Activated CD4-positive, alpha-beta T cell treated with anti-CD3 and anti-CD28 coated beads for 4 hours (primary cell): ENCODE measurements at places on chromosomes 7 and 10.

DNA sequence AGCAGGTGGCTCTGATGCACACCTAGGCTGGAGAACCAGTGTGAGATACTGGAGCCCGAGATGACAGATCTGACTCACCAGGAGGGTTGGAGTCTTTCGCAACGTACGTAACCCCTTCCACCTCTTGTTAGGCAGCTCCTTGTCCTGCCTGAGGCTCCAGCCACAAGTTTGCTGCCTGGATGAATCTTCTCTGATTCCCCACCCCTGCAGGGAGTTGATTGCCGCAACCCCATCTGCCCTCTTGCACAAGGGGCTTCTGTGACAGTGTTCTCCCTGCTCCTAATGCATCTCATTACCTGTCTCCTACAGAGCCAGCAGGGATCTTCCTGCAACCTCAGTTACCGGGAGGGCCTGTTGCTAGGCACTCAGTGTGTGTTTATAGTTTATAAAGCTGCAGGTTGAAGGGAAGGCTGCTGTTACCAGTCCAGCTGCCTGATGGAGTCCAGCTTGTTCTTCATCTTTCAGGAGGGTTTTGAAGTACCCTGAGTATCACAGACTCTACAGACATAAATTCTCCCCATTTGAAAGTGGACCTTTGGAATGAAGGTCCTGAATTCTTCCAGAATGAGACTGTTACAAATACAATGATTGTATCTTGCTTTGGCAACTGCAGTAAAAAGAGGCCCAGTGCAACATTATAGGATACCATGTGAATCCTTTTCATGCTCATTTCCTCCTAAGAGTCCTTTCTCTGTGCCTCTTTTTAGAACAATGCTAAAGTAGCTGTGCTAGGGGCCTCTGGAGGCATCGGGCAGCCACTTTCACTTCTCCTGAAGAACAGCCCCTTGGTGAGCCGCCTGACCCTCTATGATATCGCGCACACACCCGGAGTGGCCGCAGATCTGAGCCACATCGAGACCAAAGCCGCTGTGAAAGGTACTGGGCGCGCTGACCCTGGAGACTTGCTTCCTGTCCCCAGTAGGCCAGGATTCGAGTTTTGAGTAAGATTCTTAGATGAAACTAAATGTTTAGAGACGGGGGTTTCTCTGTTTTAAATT is 6.5 kb downstream of the MDH2 start:
- DNase-seq = no peak

GRCh38 chr10:14507781-14508180 is 177.1 kb upstream of the FRMD4A start:
- DNase-seq = no peak

DNA sequence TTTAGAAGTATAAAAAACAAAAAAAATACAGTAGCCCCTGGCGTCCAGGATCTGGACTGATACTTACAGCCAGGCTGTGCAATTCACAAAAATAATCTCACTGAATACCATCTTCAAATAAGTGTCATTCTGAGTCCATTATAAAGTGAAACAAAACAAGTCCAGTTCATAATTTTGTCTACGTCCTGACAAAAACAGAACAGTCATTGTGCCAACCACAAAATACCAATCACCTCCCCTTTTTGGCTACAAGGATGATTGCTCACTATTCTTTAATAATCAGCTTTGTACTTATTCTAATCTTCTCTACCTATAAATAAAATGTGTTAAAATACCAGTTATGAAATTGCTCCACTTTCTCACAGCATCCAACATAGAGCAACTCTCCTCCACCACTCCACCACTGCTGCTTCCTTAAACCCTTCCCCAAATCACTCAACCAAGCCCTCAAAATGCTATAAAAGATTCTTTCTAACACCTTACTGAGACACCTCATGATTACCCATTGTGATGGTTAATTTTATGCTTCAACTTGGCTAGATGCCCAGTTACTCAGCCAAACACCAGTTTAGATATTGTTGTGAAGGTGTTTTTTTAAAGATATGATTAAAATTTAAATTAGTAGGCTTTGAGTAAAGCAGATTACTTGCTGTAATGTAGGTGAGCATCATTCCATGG is 479.8 kb upstream of the SEMA3A start:
- no peak for DNase-seq

- peak; percentile 53 for DNase-seq
These were observed 772 bp downstream of the SGMS1 start for GRCh38 chr10:50622706-50623662.

DNA sequence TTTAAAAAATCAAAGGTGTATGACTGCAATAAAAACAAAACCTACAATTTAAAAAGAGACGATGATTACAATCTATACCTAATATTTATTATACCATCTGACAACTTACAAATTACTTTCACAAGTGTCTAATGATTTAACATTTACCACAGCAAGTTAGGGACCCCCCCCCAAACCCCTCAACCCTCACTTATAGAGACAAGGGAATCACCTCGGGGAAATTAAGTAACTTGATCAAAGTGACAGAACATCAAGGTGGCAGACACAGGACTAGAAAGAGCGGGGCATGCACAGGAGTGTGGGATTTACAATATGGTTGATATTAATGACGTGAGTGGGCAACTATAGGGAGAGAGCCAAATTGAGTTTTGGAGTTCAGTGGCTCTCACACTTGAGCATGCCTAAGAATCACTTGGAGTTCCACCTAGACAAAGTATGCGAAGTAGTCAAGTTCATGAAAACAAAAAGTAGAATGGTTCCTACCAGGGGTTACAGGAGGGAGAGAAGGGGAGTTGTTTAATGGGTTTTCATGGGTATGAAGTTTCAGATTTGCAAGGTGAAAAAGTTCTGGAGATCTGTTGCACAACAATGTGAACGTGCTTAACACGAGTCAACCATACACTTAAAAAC is 43.4 kb downstream of the SGMS1 start:
- no peak for DNase-seq

- DNase-seq = no peak
These were observed 1160.8 kb upstream of the LRRTM3 start for GRCh38 chr10:65765006-65765541.

DNA sequence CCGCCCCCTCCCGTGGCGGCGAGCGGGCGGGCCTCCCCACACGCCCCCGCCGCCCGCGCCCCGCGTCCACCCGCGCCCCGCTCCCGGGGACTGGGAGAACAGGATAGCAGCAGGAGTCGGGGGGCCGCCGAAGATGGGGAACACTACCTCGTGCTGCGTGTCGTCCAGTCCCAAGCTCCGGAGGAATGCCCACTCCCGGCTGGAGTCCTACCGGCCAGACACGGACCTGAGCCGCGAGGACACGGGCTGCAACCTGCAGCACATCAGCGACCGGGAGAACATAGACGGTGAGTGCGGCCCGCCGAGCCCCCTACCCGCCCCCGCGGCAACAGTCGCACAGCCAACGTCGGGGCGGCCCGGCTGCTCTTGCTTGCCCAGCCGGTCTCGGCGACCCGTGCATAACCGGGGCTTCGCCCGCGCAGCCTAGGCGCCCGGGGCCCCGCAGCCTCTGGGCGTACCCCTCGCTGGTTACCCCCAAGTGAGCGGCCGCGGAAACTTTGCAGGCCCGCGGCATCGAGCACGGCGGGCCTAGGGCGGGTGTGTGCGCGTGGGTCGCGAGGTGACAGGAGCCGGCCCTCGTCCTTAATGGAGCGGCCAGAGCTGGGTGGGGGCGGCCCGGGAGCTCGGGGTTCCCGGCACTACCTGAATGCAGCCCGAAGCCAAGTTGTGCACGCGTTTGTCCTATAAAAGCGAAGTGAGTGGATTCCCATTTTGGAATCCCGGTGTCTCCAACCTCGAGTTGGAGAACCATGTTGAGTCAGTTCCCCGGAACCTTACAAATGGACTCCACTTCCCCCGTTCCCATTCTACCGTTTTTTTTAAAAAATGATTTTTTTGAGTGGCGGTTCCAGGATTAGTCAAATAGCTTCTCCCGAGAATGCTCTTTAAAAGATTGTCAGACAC is 863 bp downstream of the CCNY start:
- no peak for DNase-seq

DNA sequence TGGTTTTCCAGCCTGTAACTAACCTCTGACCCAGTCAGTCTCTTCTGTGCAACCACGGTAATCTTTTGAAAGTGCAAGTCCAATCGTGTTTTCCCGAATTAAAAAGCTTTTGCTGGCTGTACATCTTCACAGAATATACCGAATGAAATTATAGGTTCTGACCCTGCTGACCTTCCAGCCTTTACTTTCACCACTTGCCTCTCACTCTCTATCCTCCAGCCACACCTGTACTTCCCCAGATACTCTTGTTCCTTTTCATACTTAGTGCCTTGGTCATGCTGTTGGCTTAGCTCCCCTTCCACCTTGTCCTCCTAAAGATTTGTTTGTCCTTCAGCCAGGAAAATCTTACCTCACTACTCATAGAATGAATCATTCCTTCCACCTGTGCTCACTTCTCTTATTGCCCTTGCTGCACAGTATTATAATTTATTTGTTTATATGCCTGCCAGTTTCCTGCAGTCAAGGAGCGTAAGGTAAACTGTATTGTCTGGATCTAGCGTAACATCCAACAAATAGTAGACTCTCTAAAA is 2.3 kb upstream of the PNPLA8 start:
- DNase-seq = no peak

- DNase-seq = no peak
These were observed 155.5 kb downstream of the RNF216 start for GRCh38 chr7:5625938-5626337.

- DNase-seq = no peak
These were observed 126.7 kb downstream of the TPST1 start for GRCh38 chr7:66331883-66332282.

GRCh38 chr7:76998285-76998589 is 33.9 kb downstream of the SPDYE17 start:
- DNase-seq = no peak

- DNase-seq = no peak
These were observed 342 bp upstream of the MEIG1 start for GRCh38 chr10:14958872-14959220.

- DNase-seq = no peak
These were observed 265.8 kb downstream of the DNAJB6 start for GRCh38 chr7:157602581-157602980.

DNA sequence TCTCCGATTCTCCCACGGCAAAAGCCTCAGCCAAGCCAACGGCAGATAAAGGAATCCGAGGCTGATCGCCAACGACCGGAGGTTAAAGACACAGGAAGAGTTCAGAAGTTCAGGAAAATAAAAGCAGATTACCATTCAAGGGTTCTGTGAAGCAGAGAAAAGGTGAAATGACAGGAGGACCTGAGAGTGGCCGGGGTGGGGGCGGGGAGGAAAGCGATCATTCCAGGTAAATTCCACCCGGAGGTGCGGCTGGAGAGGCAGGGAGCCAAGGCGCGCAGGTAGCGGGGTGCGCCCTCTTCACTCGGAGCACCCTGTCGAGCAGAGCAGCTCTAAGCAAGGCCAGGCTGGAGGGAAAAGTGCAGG is 35.3 kb upstream of the SEPHS1 start:
- DNase-seq = no peak

GRCh38 chr7:67512481-67512880 is 515.8 kb downstream of the TYW1 start:
- no peak for DNase-seq

- no peak for DNase-seq
These were observed 89.7 kb downstream of the HIPK2 start for GRCh38 chr7:139687980-139688632.

GRCh38 chr10:97462309-97462708 is 16.3 kb downstream of the ZDHHC16 start:
- DNase-seq = no peak

GRCh38 chr7:957418-958220 is 3.1 kb upstream of the ADAP1 start:
- no peak for DNase-seq

- no peak for DNase-seq
These were observed 2.9 kb downstream of the RBP4 start for GRCh38 chr10:93598157-93598556.

- DNase-seq = no peak
These were observed 96.0 kb downstream of the MTERF1 start for GRCh38 chr7:91784469-91784868.

DNA sequence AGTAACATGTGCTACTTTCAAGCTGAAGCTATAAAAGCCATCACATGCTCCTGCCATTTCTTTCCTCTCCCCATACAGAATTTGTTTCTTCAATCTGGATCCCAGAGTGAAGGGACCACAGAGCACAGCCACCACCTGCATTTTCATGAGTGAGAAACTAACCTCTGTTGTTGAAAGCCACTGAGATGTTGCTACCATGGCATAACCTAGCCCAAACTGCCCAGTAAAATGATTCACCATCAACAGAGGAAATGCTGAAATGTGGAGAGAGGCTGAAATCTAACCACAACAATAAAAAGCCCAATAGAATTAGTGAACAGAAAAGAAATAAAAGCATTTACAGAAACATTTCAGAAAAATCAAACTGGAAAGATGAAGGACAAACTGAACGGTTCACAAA is 125.2 kb downstream of the AMPH start:
- DNase-seq = no peak

GRCh38 chr10:123552760-123553554 is 113.2 kb upstream of the GPR26 start:
- DNase-seq = no peak

- DNase-seq = no peak
These were observed 17.3 kb upstream of the SAMD9L start for GRCh38 chr7:93165447-93165846.

GRCh38 chr10:58017719-58018367 is 249.9 kb downstream of the IPMK start:
- no peak for DNase-seq
